Epithelial cell of esophagus (primary cell): ENCODE measurements at places on chromosomes 3 and 15.
A peak's percentile ranks its signal among the peaks of the same experiment; 100 is the strongest.

GRCh38 chr15:58451826-58452225, 20.0 kb downstream of the LIPC start:
- DNase-seq, result no peak

DNA sequence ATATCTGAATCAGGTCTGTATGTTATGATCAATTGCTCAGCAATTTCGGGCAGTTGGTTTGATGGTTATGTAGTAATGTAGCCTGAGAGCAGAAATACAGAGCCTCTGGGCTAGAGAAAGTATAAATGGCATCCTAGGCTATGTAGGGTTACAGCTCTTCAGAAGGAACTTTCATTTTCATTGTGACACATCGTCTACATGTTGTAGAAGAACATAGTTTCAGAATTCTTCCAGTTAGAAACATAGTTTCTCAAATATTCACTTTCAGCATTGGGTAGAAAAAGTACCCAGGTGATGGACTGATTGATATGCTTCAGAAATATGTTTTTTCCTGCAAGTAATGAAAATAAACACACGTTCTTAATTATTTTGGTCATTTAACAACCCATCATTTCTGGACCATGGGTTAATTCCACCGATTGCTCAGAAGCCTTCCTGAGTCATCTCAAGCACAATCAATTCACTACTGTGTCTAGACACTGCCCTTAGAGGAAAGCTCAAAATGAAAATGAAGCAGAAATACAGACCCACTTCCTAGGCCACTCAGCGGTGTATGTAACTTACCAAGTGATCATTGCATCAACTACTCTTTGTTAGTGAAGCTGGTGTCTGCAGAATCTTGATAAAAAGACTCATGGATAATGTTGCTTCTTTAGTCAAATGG, 88.8 kb upstream of the TSEN2 start:
- DNase-seq, result no peak

DNA sequence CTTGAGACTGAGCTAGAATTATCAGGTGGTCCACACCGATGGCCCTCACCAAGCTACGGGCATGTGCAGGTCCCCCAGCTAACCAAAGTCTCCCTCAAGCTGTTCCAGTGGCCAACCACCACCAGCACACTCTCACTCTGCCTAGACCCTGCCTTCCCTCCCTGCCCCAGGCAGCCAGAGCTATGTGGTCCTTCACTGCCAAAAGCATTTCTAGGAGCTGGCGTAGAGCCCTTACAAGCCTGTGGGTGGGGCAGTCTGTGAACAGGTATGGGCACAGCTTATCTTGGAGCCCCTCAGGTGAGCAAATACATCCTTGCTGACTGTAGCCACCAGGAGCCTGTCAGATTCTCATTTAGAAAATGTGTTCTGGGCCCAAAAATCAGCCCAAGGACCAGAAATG, 159.8 kb upstream of the PPP2R3A start:
- no peak for DNase-seq

DNA sequence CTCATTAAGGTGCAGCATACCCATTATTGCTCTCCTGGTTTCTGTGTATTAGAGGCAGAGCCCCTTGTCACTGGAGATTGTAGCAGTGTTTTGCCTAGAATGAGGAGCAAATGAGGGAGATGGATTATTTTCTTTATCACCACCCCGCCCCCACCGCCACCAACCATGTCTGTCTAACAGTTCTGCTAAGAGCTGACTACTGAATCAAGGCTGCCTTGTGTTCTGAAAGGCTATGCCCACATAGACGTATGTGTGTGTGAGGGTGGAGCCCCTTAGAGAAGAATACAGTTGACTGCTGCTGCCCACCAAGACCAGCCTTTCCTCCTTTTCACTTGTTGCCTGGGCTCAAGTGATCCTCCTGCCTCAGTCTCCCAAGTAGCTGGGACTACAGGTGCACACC, 47.4 kb downstream of the RAD54L2 start:
- DNase-seq, result no peak

GRCh38 chr3:23405081-23405480, 202.0 kb downstream of the UBE2E2 start:
- DNase-seq, result peak; percentile 65

GRCh38 chr15:59296181-59296617, 76.5 kb downstream of the MYO1E start:
- peak; percentile 36 for DNase-seq

DNA sequence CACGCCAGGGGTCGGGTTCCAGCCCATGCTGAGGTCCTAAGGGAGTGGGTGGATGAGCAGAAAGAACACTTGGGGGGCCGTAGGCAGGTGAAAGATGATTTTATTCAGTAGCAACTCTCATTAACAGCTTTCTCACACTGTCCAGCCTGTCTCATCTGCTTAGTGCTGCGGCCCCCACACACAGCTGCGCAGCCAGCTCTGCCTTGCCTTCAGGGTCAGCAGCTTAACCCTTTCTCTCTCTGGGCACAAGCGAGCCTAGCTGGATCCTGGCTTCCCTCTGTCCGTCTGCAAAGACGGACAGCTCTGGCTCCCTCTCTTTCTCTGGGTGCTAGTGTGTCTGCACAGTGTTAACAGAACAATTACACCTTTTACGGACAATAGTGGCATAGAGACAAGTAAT, 21.3 kb downstream of the NPAP1 start:
- no peak for DNase-seq

DNA sequence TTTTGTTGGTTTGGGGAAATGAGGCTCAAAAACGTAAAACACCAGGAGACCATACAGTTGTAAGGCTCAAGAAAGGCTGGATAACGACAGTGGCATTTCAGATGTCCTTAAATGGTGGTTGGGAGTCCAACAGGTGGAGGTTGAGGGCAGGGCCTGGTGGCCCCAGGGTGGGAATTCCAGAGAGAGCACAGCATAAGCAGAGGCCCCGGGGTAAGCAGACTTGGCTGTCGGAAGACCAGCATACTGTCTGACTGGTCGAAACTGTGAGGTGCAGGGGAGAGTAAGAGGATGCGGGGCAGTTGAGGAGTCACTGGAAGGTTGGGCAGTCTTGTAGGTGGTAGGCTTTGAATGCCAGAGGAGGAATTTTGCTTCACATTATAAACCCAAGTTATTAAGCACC, 48.3 kb downstream of the SRP14 start:
- DNase-seq, result no peak

- peak; percentile 78 for DNase-seq
These were observed 66.7 kb downstream of the SLC6A1 start for GRCh38 chr3:11059090-11059798.

- no peak for DNase-seq
These were observed 56.5 kb downstream of the NEK11 start for GRCh38 chr3:131082871-131083863.

DNA sequence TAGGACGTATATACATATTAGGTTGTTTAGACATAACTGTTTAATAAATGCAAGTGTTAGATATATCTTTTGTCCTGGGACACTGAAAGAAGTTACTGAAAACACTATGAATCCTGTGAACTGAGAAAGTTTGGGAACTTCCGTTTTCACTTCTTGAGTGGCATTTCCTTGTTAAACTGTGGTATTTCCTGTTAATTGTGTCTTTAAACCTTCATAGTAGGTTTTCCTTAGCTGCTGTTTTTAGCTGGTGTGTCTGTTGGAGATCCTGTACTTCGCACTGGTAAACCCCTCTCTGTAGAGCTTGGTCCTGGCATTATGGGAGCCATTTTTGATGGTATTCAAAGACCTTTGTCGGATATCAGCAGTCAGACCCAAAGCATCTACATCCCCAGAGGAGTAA, 37.1 kb downstream of the ATP6V1A start:
- no peak for DNase-seq

- DNase-seq, result no peak
These were observed 102.9 kb downstream of the HERC2 start for GRCh38 chr15:28219116-28219515.

GRCh38 chr15:77985031-77985930, 92.2 kb downstream of the TBC1D2B start:
- no peak for DNase-seq
